Activated naive CD4-positive, alpha-beta T cell (primary cell): ENCODE measurements at places on chromosomes 6 and 20.

GRCh38 chr20:51511861-51512619, 30.5 kb downstream of the NFATC2 start:
- DNase-seq: no peak

DNA sequence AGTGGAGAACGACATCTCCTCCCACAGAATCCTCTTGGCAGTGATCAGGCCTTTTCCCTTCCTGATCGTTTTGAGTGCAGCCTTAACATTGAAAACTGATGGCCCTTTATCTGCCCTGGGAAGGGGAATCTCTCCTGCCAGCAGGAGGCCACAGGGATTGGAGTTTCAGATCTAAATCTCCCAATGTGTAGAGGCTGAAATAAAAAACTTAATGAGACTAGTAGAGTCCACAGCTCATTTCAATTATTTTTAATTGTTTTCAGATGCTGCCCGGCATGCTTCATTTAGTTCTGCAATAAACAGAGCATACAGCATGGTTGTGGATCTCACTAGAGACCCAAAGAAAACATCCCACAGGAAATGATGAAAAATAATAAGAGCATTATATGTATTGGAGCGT, 662.2 kb upstream of the HS3ST5 start:
- no peak for DNase-seq

DNA sequence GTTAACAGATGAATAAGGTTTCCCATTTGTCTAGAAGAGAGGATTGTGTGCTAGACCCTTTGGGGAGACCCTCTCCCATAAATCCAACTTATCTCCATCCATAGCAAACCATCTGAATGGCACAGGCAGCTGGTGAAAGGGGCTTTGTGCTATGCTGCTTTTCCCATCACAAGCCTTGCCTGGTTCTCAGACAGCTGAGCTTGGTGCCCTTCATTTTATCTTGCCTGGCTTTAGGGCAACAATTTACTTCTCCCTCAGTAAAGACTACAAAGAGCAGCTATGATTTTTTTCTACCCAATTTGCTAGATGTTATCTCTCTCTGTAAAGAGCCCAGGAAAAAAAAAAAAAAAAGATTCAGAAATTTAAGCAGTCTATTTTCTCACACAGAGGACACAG, 117.0 kb upstream of the COL21A1 start:
- no peak for DNase-seq

- DNase-seq: no peak
Observed at GRCh38 chr20:12047838-12048432, 130.2 kb downstream of the BTBD3 start.

GRCh38 chr6:158852312-158853071, 33.3 kb upstream of the EZR start:
- no peak for DNase-seq
